ENCODE measurements at places on chromosomes 7 and 10. TPM values are rescaled to one million over a fixed set of nuclear protein-coding genes. Genes with fewer than 3 reads are reported as not detected.

Gene LOXL4
- polyA plus RNA-seq = 1.4 TPM

DNA sequence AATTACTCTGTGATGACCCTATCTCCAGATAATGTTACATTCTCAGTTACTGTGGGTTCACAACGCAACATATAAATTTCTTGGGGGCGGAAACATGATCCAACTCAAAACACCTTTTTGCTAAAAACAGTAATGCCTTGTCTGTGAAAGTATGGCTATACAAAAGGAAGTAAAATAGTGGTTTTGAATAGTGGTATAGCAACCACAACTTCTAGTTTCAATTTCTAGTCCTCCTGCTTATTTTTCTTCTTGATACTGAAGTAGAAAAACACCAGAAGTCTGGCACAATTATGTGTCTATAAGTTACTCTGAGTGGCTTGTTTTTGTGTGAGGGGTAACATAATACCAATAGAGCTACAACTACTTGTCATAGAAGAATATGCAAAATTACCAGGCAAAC, 21.5 kb upstream of the ZNF800 start:
- H3K27me3 ChIP-seq = no peaks in the 10 kb centered on the region
- H3K36me3 ChIP-seq = no peaks in the 10 kb centered on the region
- DNase-seq = no peak
- no peaks in the 10 kb centered on the region for H3K4me1 ChIP-seq
- H3K4me3 ChIP-seq = no peak overlapping the region

- no peaks in the 10 kb centered on the region for H3K27me3 ChIP-seq
- peaks cover 16% of the 10 kb centered on the region for H3K4me1 ChIP-seq
- no peak overlapping the region for H3K4me3 ChIP-seq
- DNase-seq = peak; percentile 19
- H3K36me3 ChIP-seq = no peaks in the 10 kb centered on the region
Observed at GRCh38 chr7:5553298-5553877, 129.8 kb upstream of the TNRC18 start.

Gene HOXA13
- not detected for polyA plus RNA-seq

GRCh38 chr10:77409697-77410471, 227.7 kb downstream of the KCNMA1 start:
- H3K27me3 ChIP-seq = no peaks in the 10 kb centered on the region
- peak overlapping the region; percentile 22 for H3K27ac ChIP-seq
- H3K36me3 ChIP-seq = no peaks in the 10 kb centered on the region
- peaks cover 36% of the 10 kb centered on the region for H3K4me1 ChIP-seq
- H3K4me3 ChIP-seq = no peak overlapping the region
- no peak for DNase-seq

DNA sequence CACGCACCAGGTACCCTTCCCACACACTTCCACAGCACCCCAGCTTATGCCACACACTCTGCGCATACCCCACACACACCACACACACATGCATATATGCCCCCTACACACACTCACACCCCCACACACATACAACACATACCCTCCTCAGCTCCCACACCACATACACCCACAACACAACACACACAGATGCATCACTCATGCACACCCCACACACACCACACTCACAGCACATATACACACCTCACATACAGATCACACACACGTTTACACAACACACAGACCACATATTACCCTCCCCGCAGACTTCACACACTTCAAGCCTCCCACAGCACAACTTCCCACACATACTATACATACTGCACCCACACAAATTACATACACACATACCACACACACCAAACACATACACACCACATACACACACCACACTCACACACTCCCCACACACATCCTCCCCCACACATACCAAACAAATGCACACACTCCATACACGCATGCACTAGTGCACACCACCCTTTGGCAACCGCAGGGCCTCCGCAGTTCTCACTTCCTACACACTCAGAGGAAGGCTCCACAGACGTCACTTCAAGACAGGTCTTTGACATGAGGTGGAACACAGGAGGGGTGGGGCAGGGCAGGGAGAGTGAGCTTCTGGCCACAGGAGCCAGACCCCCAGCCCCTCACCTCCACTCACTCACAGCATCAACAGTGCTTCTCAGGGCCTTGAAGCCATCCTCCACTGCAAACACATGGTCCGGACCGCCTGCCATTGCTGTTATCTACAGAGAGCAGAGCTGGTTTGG, 18.5 kb upstream of the ANTXRL start:
- H3K4me3 ChIP-seq = no peak overlapping the region
- no peaks in the 10 kb centered on the region for H3K27me3 ChIP-seq
- H3K27ac ChIP-seq = no peak overlapping the region
- peaks cover 6% of the 10 kb centered on the region for H3K4me1 ChIP-seq
- no peak for DNase-seq

- peaks cover 11% of the 10 kb centered on the region for H3K4me1 ChIP-seq
- DNase-seq = no peak
- H3K4me3 ChIP-seq = peak overlapping the region; percentile 73
Observed at GRCh38 chr7:135661311-135662122, 797 bp upstream of the STMP1 start.

Gene ZPBP
- polyA plus RNA-seq = not detected

Gene ERVW-1
- not detected for polyA plus RNA-seq

GRCh38 chr10:53786236-53786900, 1013.8 kb upstream of the MBL2 start:
- no peaks in the 10 kb centered on the region for H3K27me3 ChIP-seq
- H3K27ac ChIP-seq = no peak overlapping the region
- no peak overlapping the region for H3K4me3 ChIP-seq
- H3K4me1 ChIP-seq = no peaks in the 10 kb centered on the region
- no peak for DNase-seq

Gene IDI2
- polyA plus RNA-seq = not detected

DNA sequence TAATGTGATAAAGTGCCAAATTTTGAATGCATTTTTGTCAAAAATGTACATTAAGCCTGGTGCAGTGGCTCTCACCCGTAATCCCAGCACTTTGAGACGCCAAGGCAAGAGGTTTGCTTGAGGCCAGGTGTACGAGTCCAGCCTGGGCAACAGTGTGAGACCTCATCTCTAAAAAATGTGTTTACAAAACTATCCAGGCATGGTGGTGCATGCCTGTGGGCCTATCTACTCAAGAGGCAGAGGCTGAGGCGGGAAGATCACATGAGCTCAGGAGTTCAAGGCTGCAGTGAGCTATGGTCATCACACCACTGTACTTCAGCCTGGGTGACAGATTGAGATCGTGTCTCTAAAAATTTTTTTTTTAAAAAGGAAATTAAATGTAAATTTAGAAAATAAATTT, 18.5 kb upstream of the MGMT start:
- no peaks in the 10 kb centered on the region for H3K4me1 ChIP-seq
- H3K36me3 ChIP-seq = no peaks in the 10 kb centered on the region
- no peaks in the 10 kb centered on the region for H3K27me3 ChIP-seq
- H3K4me3 ChIP-seq = no peak overlapping the region
- no peak overlapping the region for H3K27ac ChIP-seq
- DNase-seq = no peak

DNA sequence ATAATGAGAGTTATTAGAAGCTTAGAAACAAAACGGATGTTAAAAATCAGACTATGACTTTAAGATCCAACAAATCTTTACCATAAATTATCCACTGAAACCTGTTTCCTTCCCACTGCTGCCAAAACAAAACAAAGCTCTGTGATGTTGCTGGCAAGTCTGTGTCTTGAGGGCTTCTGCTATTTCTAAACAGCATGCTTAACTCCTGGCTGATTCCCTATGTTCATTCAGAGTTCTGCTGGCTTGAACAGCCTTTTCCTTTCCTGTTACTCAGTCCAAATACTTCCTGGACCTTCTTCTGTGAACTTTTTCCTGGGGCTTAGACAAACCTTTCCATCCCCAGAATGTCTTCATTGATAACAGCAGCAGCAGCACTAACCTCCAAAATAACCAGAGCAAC, 448.1 kb downstream of the SORCS1 start:
- no peaks in the 10 kb centered on the region for H3K27me3 ChIP-seq
- H3K36me3 ChIP-seq = no peaks in the 10 kb centered on the region
- peaks cover 18% of the 10 kb centered on the region for H3K4me1 ChIP-seq
- DNase-seq = no peak
- peak overlapping the region; percentile 90 for H3K27ac ChIP-seq

- 0 out of 2 replicates have a peak, but pooled peaks cover 7% of the 10 kb centered on the region for H3K36me3 ChIP-seq
- DNase-seq = no peak
- H3K27me3 ChIP-seq = no peaks in the 10 kb centered on the region
- H3K27ac ChIP-seq = no peak overlapping the region
- H3K4me3 ChIP-seq = no peak overlapping the region
- peaks cover 4% of the 10 kb centered on the region for H3K4me1 ChIP-seq
Observed at GRCh38 chr10:121804460-121804859, 123.4 kb downstream of the ATE1 start.

GRCh38 chr10:98921316-98921715, 314.3 kb downstream of the HPSE2 start:
- H3K27ac ChIP-seq = no peak overlapping the region
- no peaks in the 10 kb centered on the region for H3K27me3 ChIP-seq
- no peak overlapping the region for H3K4me3 ChIP-seq
- H3K36me3 ChIP-seq = no peaks in the 10 kb centered on the region

DNA sequence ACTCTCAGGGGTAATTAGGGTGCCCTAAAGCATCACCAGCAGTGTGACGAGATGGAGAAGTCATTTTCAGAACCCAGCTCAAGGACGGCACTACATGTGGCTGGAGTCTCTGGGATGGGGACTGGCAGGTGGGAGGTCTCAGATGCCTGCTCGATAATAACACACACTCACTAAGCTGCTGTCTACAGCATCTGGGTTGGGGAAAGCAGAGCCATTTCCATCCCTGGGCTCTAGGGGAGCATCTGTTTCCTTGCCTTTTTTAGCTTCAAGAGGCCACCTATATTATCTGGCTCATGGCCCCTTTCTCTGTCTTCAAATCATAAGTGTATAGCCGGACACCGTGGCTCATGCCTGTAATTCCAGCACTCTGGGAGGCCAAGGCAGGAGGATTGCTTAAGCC, 79.6 kb downstream of the SH3PXD2A start:
- H3K36me3 ChIP-seq = peaks cover 4% of the 10 kb centered on the region
- no peak overlapping the region for H3K4me3 ChIP-seq

DNA sequence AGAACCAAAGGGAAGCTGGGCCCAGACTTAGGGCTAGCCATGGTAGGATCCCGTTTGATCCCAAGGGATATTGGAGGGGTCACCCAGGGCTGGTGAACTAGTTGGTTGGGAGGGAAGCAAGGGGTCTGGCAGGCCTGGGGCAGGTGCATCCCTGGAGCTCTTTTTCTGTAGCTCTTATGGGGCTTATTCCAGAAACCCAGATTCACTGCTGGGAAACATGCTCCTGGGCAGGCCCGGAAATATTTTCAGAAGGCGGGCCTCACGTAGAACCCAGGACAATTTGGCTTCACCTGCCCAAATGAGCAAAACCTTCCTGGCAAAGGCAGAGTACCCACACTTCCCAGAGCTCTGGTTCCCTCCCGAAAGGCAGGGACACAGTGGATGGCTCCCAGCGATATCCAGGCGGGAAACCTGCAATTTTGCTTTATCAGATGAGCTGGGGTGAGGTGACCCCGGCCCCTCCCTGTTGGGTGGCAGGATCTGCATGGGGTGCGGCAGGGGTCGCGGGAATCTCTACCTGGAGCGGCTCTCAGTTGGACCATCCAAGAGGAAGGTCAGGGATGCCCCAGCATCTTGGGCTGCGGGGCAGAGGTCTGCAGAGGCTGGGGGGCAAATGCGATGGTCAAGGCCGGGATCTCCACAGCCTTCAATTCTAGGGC, 533.9 kb downstream of the TCERG1L start:
- H3K4me3 ChIP-seq = no peak overlapping the region
- DNase-seq = no peak
- no peak overlapping the region for H3K27ac ChIP-seq
- H3K4me1 ChIP-seq = peaks cover 7% of the 10 kb centered on the region
- no peaks in the 10 kb centered on the region for H3K27me3 ChIP-seq

DNA sequence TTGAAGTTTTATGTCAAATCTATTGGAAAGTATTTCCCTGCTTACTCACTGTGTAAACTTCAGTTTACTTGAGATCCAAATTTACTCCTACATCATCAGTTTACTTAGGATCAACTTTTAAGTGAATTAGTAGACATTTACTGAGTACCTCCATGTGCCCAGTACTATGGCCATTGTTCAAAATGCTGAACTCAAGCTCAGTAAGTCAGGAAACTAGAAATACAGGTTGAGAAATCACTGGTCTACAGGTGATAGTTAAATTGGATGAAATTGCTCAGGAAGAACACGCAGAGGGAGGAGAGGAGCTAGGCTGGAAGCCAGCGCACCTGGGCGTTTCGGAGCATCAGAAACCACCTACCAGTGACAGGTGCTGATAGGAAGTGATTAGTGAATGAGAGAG, 25.5 kb upstream of the EBLN1 start:
- no peaks in the 10 kb centered on the region for H3K27me3 ChIP-seq
- H3K27ac ChIP-seq = no peak overlapping the region
- H3K4me1 ChIP-seq = no peaks in the 10 kb centered on the region
- no peak overlapping the region for H3K4me3 ChIP-seq

Gene LFNG
- polyA plus RNA-seq = 7.6 TPM

DNA sequence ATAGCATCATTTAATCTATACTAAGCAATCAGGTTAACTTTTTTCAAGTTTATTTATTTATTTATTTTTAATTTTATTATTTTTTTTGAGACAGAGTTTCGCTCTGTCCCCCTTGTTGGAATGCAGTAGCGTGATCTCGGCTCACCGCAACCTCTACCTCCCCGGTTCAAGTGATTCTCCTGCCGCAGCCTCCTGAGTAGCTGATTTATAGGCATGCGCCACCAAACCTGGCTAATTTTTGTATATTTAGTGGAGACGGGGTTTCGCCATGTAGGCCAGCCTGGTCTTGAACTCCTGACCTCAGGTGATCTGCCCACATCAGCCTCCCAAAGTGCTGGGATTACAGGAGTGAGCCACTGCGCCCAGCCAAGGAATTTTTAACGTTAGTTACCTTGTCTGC, 635 bp upstream of the MYPN start:
- no peaks in the 10 kb centered on the region for H3K36me3 ChIP-seq
- H3K4me3 ChIP-seq = no peak overlapping the region
- no peak overlapping the region for H3K27ac ChIP-seq
- peaks cover 32% of the 10 kb centered on the region for H3K4me1 ChIP-seq
- no peak for DNase-seq
- H3K27me3 ChIP-seq = no peaks in the 10 kb centered on the region

Measured in SK-N-SH (cell line).